Omental fat pad (tissue), 4 donors: ENCODE measurements at places on chromosomes 16 and 17. TPM values are rescaled to one million over a fixed set of nuclear protein-coding genes. Genes with fewer than 3 reads are reported as not detected.

DNA sequence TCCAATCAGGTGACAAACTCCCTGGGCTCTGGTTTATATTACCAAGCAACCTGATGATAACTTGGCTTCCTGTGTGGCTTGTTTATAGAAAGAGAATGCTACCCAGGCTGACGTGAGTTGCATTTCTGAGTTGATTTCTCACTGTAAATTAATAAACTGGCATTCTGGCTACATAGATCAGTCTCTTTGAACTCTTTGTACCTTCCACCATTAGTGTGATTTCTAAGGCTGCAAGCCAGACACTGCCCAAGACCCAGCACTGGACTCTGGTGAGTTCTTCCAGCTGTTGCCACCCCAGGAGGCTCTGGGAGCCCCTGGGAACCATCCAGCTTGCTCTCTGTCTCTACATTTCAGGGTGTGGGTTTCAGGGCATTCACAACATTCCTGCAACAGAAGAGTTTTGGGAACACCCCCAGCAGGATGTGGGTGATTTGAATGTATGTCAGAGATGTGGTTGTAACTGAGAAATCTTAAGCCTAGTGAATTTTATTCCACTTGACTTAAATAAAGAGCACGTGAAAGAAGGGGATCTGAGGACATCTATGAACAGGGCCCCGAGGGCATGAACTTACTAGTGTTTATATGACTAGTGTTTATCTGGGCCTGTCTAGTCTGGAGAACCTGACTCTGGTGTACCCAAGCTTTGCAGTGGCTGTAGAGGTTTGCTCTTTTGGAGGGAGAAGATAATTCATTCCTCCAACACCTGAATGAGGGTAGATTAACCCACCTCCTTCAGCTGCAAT lies 30.3 kb upstream of the LRRC37A start:
- no peak for DNase-seq

The SLFN14 gene
- total RNA-seq: not detected

The NPIPA2 gene
- not detected for total RNA-seq

GRCh38 chr16:77873066-77873465 lies 84.7 kb downstream of the VAT1L start:
- DNase-seq: no peak
